Endodermal cell (in vitro differentiated cells): ENCODE measurements at places on chromosomes 11 and 22. TPM values are rescaled to one million over a fixed set of nuclear protein-coding genes. Genes with fewer than 3 reads are reported as not detected.

CRYBA4 gene
- not detected in 3 replicates for total RNA-seq

DNA sequence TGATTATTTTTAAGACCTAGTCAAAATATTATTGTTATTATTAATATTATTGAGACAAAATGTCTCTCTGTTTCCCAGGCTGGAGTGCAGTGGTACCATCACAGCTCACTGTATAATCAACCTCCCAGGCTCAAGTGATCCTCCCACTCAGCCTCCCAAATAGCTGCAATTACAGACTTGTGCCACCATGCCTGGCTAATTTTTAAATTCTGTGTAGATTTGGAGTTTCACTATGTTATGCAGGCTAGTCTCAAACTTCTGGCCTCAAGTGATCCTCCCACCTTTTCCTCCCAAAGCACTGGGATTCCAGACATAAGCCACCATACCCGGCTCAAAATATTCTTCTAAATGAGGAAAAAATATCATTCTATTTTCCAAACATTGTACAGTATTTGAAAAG lies 37.0 kb downstream of the SLC36A4 start:
- peaks cover 73% of the 10 kb centered on the region for H3K36me3 ChIP-seq
- no peaks in the 10 kb centered on the region for H3K27me3 ChIP-seq
- DNase-seq = no peak
- H3K4me3 ChIP-seq = no peak overlapping the region
- H3K27ac ChIP-seq = no peak overlapping the region

LINC01488 gene
- 0.17 TPM in 1 of 3 replicates, not detected in the others for total RNA-seq

- DNase-seq = no peak
- no peak overlapping the region for H3K4me3 ChIP-seq
- no peaks in the 10 kb centered on the region for H3K36me3 ChIP-seq
- no peak overlapping the region for H3K27ac ChIP-seq
- no peaks in the 10 kb centered on the region for H3K27me3 ChIP-seq
- H3K4me1 ChIP-seq = no peaks in the 10 kb centered on the region
Observed at GRCh38 chr11:76298255-76298654, 82.7 kb downstream of the THAP12 start.

DNA sequence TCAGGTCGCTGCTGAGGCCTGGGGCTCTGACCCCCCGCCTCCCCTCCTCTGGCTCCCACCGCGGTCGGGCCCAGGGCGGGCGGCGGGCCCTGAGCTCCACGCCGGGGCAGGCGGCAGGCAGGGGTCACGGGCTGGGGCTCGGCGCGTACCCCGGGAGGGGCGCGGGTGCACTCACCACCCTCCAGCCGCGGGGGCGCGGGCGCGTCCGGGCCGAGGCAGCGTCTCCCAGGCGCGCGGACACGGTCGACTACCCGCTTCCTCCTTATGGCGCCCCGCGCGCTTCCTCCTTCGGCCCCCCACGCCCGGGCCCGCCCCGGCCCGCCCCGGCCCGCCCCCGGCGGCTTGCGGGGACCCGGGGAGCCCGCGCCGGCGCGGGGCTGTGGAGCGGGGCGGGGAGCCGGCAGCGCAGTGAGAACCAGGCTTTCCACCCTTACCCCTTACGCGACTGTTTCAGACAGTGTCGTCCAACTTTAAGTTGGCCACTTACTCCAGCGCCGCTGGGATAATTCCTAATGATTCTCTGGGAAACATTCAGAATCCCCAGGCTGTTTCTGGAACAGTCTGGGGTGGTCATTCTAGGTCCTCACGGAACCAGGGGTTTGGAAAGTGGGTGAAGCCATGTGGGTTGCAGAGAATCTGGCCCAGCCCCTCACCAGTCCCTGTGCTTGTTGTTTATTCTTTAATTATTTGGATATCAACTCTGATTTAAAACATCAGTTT lies at the start of gene BID:
Gene BID, minus strand, starts transcription at position 264 of the 720 bp plus-strand sequence. CDS start 24,353 bp downstream, outside the sequence.
- H3K4me1 ChIP-seq = no peaks in the 10 kb centered on the region
- peaks cover 11% of the 10 kb centered on the region for H3K27me3 ChIP-seq
- peak within 1 kb of the TSS; percentile 79 for H3K4me3 ChIP-seq
- no peaks in the 10 kb centered on the region for H3K36me3 ChIP-seq

INS gene
- total RNA-seq = not detected in 3 replicates

GRCh38 chr11:4430051-4430450 lies 19.0 kb upstream of the OR52K2 start:
- no peak for DNase-seq
- H3K4me1 ChIP-seq = no peaks in the 10 kb centered on the region
- no peaks in the 10 kb centered on the region for H3K36me3 ChIP-seq
- H3K27ac ChIP-seq = no peak overlapping the region

RFPL1 gene
- 0.35 TPM in 1 of 3 replicates, not detected in the others for total RNA-seq

GRCh38 chr11:23283666-23284065 lies 423.4 kb upstream of the CCDC179 start:
- H3K4me1 ChIP-seq = no peaks in the 10 kb centered on the region
- no peaks in the 10 kb centered on the region for H3K27me3 ChIP-seq
- H3K27ac ChIP-seq = no peak overlapping the region
- DNase-seq = no peak
- H3K4me3 ChIP-seq = no peak overlapping the region

RASD2 gene
- 0.24 and 0.47 TPM in 2 replicates for total RNA-seq

- peaks cover 13% of the 10 kb centered on the region for H3K4me1 ChIP-seq
- H3K4me3 ChIP-seq = peak overlapping the region; percentile 63
- H3K36me3 ChIP-seq = no peaks in the 10 kb centered on the region
- no peaks in the 10 kb centered on the region for H3K27me3 ChIP-seq
Observed at GRCh38 chr11:106208760-106209159, 131.3 kb downstream of the AASDHPPT start.

DNA sequence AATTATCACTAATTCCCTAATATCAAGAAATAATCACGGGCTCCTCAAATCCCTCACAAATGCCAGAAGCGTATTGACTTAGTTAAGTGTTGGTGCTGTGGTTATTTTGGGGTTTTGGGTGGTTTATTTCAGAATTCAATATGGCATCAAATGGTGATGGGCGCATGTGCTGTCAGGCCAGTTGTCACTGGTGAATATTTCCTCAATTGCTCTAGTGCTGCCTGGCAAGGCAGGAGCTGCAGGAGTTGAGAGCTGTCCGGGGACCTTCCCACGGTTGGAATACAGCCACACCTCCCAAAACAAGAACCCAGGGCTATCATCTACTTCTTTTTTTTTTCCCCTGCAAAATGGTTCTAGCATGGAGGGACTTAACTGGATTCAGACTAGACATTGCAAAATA lies 10.3 kb downstream of the IGLL5 start:
- H3K4me1 ChIP-seq = no peaks in the 10 kb centered on the region
- H3K36me3 ChIP-seq = no peaks in the 10 kb centered on the region
- peaks cover 16% of the 10 kb centered on the region for H3K27me3 ChIP-seq
- no peak for DNase-seq
- no peak overlapping the region for H3K4me3 ChIP-seq

MAPK1 gene
- 76.8 to 82.1 TPM (median 80.6 TPM) in 3 replicates for total RNA-seq

PLAAT4 gene
- 0.58 to 0.76 TPM in 2 of 3 replicates, not detected in the other for total RNA-seq

DNA sequence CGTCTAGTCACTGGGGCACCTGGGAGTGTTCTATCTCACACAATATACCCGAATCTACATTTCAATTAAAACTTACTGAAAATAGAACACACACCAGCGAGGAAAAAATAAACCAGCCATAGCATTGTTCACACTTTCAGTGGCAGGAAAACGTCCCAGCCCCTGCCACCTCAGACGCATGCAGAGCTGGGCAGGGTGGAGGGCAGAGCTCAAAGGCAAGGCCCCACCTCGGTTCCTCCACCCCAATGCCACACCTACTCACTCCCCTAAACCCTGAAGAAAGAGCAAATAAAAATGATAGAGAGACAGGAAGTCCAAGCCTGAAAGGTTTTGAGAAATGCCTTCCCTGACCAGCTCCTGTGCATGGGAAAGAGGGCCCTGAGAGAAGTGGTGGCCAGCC lies 14.8 kb downstream of the B3GNT6 start:
- no peaks in the 10 kb centered on the region for H3K4me1 ChIP-seq
- no peak overlapping the region for H3K4me3 ChIP-seq
- H3K27ac ChIP-seq = no peak overlapping the region
- H3K36me3 ChIP-seq = no peaks in the 10 kb centered on the region

DNA sequence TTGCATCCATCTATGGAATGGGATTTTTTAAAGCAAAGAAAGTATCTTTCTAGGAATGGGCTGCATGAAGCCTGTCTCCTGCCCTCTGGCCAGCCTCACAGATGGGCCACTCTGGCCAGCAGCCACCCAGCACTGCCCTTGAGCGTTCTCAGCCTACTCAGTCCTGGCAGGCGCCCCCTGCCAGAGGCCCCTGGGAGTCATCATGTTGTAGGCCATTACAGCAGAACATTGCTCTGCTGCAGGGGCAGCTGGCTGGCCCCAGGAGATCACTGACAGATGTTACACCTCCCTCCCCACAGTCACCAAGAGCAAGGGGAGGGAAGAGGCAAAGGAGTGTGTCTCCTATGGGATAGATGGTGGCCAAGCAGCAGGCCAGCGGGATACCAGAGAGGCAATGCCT lies 363.7 kb downstream of the NXPE2 start:
- H3K4me1 ChIP-seq = no peaks in the 10 kb centered on the region
- H3K4me3 ChIP-seq = no peak overlapping the region
- H3K36me3 ChIP-seq = no peaks in the 10 kb centered on the region

TBC1D10A gene
- 12.1 to 15.3 TPM (median 12.9 TPM) in 3 replicates for total RNA-seq

GRCh38 chr22:35177811-35178210 lies 79.5 kb upstream of the HMGXB4 start:
- H3K4me1 ChIP-seq = no peaks in the 10 kb centered on the region
- H3K36me3 ChIP-seq = no peaks in the 10 kb centered on the region
- H3K4me3 ChIP-seq = no peak overlapping the region
- H3K27ac ChIP-seq = no peak overlapping the region
- peak; percentile 71 for DNase-seq

DNA sequence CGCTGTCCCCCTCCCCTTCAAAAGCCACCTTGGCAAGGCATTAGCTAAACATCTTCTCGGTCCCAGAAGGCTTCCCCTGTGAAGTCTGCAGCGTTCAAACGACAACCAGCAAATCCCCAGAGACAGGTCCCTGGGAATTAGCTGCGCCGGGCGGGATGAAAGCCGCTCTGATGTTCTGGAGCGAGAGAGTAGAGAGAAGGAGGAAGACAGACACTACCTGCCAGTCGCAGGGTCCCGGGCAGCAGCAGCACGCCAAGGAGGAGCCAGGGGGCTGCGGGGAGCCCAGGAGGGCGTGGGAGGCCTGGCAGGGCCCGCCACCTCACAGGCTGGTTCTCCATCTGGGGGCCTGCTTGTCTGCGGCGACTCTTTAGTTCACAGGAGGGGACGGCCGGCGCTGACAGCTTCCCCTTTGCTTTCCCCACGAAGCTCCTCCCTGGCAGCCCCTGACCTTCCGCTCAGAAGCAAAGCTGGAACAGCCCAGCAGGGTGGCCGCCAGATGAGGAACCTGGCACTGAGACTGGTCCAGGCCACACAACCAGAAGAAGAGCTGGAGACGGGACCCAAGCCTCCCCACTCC lies at the start of gene NFAM1:
Gene NFAM1, minus strand, starts transcription at position 384 of the 577 bp plus-strand sequence. Its CDS starts 46 bp downstream, at position 338.
- DNase-seq = peak; percentile 56
- peaks cover 3% of the 10 kb centered on the region for H3K4me1 ChIP-seq
- H3K27me3 ChIP-seq = no peaks in the 10 kb centered on the region
- H3K4me3 ChIP-seq = no peak within 1 kb of the TSS
- H3K36me3 ChIP-seq = no peaks in the 10 kb centered on the region
